ENCODE measurements at places on chromosomes 12 and 14.

DNA sequence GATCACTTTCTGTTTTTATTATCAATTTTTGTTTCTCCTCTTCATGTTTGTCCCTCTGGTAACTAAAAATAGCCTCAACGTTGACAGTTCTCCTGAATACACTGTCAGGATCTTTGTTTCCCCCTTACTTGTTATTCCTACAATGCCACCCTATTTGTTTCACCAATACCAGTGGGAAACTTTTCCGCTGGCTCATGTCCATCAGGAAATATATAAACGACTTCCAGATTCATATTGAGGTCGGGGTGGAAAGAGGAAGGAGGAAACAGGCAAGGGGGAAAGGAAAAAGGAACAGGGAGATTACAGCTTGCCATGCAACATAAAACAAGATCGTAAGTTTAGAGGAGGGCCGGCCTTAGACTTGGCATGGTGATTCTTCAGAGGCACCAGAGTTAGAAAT, 61.7 kb downstream of the BTBD7 start:
- no peak for DNase-seq

- no peak for DNase-seq
Observed at GRCh38 chr14:99248761-99249171, 23.2 kb downstream of the BCL11B start.

- DNase-seq, result no peak
Observed at GRCh38 chr14:23076785-23077408, 18.0 kb downstream of the ACIN1 start.

- DNase-seq, result no peak
Observed at GRCh38 chr12:21353487-21353886, 18.8 kb upstream of the SLCO1A2 start.

DNA sequence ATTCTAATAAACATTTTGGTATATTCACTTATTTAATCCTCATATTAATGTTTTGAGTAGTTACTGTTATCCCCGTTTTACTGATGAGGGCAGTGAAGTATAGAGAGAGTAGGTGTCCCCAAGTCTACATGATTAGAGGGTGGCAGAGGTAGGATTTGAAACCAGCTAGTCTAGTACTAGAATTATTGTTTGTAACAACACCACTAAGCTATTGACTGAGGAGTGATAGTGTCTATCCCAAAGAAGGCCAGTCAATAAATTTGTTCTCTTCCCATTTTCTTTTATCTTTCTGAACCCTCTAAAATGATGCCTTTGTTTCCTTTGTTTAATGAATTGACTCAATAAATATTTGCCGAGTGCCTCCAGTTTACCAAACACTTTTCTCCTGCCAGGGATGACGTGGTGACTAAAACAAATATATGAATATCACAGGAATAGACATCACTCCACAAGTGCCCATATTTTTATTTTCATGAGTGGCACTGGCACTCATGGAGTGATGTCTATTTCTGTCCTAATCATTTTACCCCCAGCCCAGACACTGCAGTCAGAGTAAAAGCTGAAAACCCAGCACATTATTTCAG, 247.5 kb downstream of the SLC16A7 start:
- DNase-seq, result no peak

GRCh38 chr14:74493343-74494261, at the start of gene ISCA2:
ISCA2 (plus strand) TSS chr14:74493765; CDS start chr14:74493775, 10 bp downstream.
- peak; percentile 99 for DNase-seq

- DNase-seq, result no peak
Observed at GRCh38 chr14:74464785-74465184, 28.3 kb downstream of the NPC2 start.
